ENCODE measurements at places on chromosomes 7 and 10.

DNA sequence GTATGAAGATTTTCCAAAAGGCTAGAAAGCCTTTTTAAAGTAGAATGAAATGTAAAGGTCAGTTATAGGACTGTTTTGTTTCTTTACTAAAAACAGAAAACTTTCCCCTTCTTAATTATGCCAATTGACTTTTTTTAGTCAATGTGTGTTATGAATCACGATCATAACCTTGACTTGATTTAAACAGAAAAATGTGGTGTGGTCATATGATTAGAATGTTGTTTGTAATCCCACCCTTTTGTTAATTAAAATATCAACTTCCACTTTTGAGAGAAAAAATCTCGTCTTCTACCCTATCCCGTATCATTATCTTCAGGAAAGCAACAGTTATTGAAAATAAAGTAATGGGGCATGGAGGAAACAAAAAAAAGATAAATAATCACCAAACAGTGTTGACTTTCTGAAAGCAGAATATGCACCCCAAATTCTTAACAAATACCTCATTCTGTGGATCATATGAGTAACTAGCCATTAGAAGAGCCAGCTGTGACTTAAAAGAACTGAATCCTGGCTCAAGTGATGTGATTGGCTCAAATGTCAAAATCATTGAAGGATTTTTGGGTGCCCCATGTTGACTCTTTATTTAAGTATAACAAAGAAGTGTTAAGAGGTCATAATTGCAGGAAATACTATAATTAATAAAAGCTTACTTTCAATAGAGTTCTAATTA, 32.3 kb upstream of the SLC16A12 start:
- DNase-seq = no peak

DNA sequence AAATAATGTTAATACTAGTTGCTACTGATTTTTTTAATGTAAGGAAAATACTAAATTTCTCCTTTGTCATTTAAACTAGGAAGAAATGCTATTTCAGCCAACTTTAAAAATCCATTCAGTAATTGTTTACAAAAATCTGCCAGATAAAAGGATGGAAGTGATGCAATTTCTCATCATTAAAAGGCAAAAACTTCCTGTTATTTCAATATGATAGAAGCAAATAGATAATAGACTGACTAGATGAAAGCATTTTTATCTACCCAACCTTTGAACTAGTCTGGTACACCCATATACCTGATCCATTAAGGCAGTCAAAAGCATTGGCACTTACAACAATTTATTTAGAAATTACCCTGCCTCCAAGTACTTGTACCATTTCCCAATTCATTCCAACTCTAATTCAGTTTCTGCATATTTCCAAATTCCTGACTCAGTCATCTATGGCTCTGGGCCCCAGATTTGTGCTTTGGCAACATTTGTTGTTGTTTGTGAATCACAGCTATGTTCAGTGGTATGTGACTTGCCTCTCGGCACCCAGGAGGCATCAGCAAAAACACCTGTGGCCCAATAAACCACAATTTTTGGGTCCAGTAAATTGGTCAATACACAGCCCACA, 482.6 kb upstream of the SEMA3A start:
- DNase-seq = peak; percentile 10

- DNase-seq = no peak
These were observed 274.0 kb upstream of the GALNT17 start for GRCh38 chr7:70857793-70858545.

DNA sequence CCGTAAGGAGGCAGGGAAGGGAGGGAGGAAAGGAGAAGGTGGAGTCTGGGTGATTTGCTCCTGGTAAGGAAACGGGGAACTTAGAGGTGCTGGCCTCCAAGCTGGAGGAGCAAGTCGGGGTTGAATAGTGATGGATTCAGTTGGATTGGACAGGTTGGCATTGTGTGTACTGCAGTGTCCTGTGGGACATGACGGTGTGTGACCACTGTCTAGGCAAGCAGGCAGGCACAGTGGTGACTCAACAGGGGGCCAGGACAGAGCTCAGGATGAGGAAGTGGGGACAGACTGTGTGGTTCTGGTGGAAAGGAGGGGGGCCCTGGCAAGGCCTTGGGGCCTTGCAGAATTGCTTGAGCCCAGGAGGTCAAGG, 48.8 kb downstream of the COL26A1 start:
- no peak for DNase-seq

- DNase-seq = no peak
These were observed 948 bp downstream of the ZNF138 start for GRCh38 chr7:64795176-64795575.

DNA sequence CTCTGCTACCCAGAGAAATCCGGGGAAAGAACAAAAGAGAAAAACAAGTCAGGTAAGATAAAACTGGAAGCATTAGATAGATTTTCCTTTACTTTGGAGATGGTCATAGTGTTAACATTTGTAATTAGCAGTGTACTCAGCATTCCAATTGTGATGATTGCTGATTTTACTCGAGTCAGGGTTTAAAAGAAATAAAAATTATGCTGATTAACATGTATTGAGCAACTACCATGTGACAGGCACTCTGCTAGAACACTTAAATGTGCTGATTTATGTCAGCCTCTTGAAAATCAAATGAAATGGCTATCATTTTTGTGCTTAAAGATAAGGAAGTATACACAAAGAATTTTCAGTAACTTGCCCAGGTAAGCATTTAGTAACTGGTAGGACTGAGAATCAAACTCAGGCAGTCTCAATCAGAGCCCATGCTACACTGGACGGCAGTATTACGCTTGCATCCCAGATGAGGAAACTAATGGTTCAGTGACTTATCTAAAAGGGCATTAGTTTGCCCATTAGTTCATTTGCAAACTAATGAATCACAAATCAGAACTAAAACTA, 735.1 kb upstream of the SORCS1 start:
- no peak for DNase-seq

DNA sequence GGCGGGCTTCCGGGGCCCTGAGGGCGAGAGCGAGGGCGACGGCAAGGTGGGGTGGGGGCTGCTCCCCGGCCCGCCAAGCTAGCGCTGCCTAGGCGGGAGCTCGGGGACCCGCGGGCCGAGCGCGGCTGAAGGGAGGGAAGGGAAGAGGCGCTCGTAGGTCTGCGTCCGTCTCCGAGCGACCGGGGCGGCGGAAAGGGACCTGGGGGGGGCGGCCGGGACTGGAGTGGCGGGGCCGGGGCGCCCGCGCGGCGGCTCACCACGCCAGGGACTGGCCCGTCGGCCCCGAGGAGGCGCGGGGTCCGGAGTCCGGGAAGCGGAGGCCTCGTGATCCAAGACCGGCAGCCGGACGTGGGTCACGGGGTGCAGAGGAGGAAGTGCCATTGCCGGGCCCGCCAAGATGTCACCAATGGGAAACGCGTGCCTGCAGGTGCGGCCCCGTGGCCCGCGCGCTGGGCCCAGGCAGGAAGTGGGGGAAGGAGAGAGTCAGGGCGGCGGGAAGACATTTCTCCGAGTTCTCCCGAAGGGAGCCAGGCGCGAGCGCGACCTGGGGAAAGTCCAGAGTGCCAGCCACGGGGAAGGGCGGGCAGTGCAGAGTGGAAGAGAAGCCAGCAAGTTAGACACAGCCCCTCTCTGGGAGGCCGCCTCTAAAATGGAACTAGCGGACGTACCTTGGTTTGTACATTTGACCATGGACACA, 11.9 kb downstream of the HNRNPF start:
- DNase-seq = peak; percentile 95

GRCh38 chr10:105594296-105594695, 953.2 kb downstream of the SORCS3 start:
- DNase-seq = no peak

DNA sequence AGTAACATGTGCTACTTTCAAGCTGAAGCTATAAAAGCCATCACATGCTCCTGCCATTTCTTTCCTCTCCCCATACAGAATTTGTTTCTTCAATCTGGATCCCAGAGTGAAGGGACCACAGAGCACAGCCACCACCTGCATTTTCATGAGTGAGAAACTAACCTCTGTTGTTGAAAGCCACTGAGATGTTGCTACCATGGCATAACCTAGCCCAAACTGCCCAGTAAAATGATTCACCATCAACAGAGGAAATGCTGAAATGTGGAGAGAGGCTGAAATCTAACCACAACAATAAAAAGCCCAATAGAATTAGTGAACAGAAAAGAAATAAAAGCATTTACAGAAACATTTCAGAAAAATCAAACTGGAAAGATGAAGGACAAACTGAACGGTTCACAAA, 125.2 kb downstream of the AMPH start:
- no peak for DNase-seq

DNA sequence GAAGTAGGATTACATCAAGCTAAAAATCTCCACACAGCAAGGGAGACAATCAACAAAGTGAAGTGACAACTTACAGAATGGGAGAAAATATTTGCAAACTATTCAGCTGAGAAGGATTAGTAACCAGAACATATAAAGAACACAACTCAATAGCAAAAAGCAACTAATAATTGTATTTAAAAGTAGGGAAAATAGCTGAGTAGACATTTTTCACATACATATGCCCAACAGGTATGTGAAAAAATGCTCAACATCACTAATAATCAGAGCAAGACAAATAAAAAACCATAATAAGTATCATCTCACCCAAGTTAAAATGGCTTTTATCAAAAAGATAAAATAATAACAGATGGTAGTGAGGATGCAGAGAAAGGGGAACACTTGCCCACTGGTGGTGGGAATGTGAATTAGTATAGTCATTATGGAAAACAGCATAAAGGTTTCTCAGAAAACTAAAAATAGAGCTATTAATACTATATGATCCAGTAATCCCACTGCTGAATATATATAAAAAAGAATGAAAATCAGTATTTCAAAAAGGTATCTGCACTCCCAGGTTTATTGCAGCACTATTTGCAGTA, 784.5 kb upstream of the C7orf33 start:
- DNase-seq = no peak

GRCh38 chr7:28921822-28922221, 36.3 kb downstream of the TRIL start:
- DNase-seq = peak; percentile 73

DNA sequence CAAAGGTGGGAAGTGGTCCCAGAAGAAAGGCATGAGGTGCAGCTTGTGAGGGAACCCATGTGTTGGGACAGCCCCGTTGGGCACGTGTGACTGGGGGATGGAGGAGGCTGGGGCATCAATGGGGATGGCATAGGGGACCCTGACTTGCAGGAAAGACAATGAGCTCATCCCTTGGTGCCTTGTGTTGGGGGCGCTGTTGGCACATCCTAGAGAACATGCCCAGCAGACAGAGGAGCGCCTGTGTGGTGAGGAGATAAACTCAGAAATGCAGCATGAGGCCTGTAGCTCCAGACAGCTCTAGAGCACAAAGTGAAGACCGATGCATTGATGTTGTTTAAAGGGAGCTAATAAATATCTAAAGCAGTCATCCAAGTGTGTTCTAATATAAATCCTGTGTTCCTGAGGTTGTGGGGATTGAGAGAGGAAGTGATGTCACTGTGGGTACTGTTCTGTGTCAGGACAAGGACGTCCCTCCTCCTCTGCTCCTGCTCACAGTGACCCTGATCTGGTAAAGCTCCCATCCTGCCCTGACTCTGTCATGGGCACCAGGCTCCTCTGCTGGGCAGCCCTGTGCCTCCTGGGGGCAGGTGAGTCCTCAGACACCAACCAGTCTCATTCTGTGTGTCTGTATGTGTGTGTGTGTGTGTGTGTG, 126.1 kb upstream of the PRSS58 start:
- DNase-seq = peak; percentile 46

GRCh38 chr7:40804477-40805215, 669.8 kb downstream of the SUGCT start:
- DNase-seq = no peak

DNA sequence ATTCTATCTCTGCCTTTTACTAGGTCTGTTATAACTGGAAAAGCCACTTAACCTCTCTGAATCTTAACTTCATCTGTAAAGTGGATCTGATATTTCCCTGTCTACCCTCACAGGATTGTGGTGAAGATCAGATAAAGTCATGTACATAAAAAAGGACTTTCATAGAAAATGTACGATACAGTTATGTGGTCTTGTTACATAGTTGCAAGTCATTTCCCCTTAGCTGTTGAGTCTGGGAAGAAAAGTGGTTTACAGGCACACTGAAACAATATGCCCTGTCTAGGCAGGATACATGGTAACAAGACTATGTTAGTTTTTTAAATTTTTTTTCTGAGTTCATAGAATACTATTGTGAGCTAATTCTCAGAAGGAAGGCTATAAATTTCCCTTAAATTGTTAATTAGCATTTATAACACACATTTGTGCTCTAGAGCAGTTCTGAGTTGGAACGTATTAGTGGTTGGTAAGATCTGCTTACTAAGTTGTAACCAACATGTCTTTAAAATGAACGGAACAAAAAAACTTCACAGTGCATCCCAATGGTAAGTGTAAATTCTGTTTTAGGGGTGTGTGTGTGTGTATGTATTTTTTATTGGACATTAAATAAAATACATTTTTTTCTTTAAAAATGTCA, 7.1 kb upstream of the GSTO1 start:
- no peak for DNase-seq

- peak; percentile 51 for DNase-seq
These were observed 1.2 kb downstream of the PTEN start for GRCh38 chr10:87864496-87865059.

GRCh38 chr10:72461085-72461484, 106.4 kb upstream of the DNAJB12 start:
- DNase-seq = no peak

DNA sequence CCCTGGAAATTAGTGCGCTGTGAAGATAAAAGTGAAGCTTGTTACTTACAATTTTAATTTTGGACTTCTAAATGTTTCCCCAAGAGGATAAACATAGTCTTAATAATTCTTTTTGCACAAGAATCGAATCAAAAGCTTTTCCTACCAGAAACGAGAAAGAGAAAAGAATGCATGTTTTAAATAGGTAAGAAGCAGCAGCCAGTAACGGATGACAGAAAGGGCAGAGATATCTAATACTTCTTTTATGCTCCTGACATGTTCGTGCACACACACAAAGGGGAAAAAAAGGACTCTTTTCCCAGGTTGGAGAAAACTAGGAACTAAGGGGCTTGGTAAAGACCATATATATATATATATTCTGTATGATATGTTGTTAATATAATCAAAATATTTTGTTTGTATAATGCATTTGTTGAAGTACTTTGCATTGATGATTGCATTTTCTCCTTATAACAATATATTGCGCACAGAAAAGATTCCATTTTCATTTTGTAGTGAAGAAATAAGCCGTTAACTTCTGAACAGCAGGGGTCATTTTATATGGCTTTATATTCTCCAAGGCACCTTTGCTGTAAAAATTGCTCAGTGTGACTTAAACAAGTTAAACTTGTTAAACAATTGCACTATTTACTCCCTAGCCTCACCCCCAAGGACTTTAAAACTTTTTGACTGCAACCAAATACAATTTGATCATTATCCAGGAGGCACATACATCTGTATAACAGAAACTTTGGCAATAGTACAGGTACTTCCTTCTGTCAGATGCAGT, 2.2 kb downstream of the PRKAR2B start:
- DNase-seq = no peak

- no peak for DNase-seq
These were observed 39.6 kb downstream of the GTF2IRD1 start for GRCh38 chr7:74493295-74493694.

- DNase-seq = no peak
These were observed 19.8 kb downstream of the ELMO1 start for GRCh38 chr7:37428681-37429434.

DNA sequence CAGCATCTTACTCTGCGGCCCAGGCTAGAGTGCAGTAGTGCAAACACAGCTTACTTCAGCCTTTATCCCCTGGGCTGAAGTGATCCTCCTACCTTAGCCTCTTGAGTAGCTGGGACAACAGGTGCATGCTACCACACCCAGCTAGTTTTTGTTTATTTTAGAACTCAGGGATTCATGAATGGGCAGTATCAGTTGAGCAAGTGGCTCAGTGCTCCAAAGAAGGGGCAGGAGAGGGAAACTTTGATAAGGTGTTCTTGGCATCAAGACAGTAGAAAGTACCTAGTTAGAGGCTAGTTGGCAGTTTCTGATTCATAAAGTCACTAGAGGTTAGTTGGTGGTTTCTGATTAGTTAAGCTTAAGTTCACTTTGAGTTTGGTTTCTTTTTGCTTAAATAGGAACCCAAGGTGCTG, 18.4 kb downstream of the TRIM24 start:
- no peak for DNase-seq

Measured in ELR (cell line).